ELR (cell line): ENCODE measurements at places on chromosomes 5 and 9.

GRCh38 chr9:109453210-109453842 is 44.8 kb downstream of the PTPN3 start:
- DNase-seq = peak; percentile 56

GRCh38 chr5:80701597-80701996 is 46.8 kb upstream of the DHFR start:
- DNase-seq = no peak

DNA sequence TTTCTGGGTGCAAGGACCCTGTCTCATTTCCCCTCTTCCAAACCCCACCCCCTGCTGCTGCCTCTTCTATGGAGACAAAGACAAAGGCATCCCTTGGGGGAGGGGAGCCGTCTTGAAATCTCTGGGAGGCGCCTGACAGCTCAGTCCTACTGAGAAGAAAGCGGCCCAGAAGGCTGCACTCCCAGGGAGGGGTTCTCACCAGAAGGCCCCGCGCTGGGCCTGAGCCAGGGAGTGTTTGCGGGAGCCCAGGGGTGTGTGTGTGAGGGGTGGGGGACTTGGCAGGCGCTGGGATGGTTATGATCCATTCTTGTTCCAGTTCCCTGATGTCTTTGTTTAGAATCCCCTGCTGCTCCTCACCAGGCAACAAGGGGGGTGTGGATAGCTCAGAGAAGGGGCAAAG is 45.7 kb upstream of the ALDH1B1 start:
- no peak for DNase-seq

- no peak for DNase-seq
Measured at GRCh38 chr9:105333811-105334210, 89.4 kb downstream of the SLC44A1 start.

DNA sequence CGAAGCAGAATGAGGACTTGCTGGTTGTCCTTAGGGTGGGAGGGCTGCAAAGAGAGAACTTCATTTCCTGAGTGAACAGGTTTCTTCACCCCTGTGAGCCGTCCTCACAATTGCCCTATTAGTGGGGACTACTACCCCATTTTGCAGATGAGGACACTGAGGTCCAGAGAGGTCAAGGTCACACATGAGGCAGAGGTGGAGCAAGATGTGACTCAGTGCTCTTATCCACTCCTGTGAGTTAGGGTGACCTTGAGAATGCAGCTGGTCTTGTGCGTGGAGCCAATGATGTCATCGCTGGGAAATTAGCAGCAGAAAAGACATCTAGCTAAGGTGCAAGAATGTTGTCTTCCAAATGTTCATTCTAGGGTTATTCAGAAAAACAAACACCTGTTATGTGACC is 26.9 kb downstream of the GPRIN1 start:
- DNase-seq = no peak

- DNase-seq = no peak
Measured at GRCh38 chr5:99911971-99912370, 623.2 kb upstream of the FAM174A start.

DNA sequence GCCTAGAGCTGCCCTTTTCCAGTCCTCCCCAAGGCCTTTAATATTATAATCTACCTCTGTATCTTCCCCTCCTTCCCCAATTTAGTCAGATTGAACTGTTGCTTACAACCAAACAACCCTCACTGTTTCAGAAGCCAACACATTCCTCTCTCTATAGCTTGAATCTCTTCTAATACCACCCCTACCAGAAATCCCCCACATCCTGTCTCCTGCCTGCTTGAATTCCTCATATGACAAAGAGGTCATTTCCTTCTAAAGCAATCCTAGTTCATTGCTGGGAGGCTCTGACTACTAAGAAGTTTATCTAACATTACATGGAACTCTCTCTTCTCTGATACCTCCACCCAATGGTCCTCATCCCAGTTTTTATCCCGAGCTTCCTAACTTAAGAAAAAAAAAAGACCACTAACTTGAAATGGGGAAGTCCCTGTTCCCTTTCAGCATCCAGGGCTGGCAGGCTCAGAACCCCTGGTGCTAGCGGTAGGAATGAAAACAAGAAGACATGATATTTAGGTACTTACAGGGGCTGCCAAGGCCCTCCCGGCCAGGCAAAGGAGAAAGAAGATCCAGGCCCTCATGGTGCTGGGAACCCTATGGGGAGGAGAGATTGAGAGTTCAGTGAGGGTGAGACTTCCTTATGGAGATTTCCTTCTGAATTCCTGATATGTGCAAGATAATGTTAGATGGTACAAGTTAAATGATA is 11.0 kb downstream of the SPARC start:
- peak; percentile 85 for DNase-seq

DNA sequence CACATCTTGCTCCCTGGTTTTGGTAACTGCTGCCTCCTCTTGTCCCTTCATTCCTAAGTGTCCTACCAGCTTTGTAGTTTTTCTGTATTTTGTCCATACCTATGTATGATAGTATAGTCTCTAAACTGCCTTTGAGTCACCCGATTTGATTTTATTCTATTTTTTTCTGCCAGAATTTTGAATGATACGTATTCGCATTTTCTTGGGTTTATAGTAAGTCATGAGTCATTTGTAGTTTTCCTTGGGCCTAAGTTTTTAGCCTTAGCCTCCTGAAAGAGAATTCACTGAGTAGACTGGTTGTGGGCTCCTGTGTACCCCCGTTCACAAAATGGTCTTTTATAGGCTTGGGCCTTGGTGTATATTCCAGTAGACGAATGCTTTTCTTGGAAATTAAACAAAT is 59.6 kb downstream of the LRRTM2 start:
- DNase-seq = peak; percentile 26

DNA sequence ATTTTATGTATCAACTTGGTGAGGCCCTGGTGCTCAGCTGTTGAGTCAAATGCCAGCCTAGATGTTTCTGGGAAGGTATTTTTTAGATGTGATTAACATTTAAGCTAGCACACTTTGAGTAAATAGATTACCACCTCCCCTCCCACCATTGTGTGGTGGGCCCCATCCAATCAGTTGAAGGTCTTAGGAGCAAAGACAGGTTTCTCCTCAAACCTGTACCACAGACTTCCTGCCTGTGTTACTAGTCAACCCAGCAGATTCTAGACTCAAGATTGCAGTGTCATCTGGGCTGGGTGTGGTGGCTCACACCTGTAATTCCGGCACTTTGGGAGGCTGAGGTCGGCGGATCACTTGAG is 33.8 kb downstream of the MRPL36 start:
- no peak for DNase-seq

DNA sequence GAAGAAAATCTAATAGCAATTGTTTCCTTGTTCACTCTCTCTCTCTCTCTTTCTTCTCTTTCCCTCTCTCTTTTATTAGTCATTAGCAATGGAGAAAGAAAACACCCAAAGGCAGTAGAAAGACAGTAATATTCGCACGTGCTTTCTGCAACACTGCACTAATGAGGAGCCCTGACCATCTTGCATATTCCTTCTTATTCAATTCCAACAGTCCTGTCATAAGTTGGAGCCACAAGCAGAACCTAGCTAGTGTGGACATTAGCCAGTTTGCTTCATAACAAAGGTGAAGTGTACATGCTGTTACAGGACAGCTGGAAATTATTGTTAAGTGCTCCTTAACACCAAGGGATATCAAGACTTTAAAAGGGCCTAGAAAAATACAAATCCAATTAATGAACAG is 63.4 kb downstream of the TRIM32 start:
- DNase-seq = no peak

DNA sequence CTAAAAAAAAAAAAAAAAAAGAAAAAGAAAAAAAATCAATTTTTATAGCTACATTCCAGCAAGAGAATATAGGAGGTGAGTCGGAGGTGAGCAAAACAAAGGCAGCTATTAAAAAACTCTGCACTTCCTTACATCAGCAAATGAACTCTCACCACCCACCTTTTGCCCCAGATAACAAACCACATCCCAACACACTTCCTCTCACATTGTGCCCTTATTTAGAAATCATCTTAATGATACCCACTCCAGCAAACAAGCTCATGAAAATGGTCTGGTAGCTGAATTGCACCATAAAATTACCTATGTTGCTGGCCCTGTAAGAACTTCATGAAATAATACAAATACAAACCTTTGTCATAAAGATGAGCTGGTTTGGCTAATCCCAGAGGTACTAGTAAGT is 82.9 kb downstream of the CEMIP2 start:
- no peak for DNase-seq

GRCh38 chr5:108919591-108920326 is 172.1 kb downstream of the FER start:
- DNase-seq = peak; percentile 20

- no peak for DNase-seq
Measured at GRCh38 chr5:159514229-159514810, 184.0 kb upstream of the IL12B start.

- no peak for DNase-seq
Measured at GRCh38 chr9:120587328-120587727, 7.4 kb upstream of the CDK5RAP2 start.

- DNase-seq = no peak
Measured at GRCh38 chr9:93612796-93613154, 36.4 kb downstream of the PHF2 start.

DNA sequence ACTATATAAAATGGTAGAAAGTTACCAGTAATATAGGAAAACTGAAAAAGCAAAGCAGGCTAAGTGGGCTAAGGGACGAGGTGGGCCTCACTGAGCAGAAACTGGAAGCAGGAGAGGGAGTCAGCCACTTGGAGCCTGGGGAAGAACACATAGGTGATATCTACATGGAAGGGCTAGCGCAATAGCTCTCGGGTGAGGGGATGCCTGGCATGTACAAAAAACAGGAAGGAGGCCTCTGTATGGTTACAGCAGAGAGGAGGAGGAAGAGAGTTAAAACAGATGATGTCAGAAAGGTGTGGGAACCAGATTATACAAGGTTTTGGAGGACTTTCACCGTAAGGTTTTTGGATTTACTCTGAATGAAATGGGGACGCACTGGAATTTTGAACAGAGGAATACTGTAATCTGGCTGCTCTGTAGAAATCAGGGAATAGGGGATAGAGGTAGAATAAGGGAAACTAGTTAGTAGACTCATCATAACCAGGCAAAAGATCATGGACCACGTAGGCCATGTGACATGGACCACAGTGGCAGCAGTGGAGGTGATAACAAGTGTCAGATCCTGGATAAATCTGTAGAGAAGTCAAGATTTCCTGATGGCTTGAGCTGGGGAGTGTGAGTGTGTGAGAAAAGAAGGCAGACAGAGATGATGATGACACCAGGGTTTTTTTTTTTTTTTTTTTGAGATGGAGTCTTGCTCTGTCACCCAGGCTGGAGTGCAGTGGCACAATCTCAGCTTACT is 52.5 kb downstream of the FNBP1 start:
- no peak for DNase-seq

GRCh38 chr9:98700801-98701200 is 7.9 kb downstream of the GABBR2 start:
- DNase-seq = no peak

DNA sequence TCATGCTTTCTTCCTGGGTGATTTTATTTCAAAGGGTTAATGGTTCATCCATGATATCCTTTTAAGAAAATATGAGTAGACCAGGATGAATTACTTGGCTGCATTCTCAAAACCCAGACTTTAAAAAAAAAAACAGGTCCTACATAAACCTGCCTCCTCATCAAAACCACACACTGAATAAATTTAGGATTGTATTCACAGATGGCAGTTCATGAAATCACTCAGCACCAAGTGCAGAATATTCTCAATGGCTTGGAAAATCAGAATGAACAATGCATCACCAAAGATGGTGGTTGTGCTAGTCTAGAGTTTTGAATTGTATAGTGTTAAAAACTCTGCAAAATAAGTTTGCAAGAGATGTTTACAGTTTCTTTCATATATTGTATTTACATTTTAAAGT is 145.4 kb upstream of the GRAMD2B start:
- DNase-seq = no peak

- DNase-seq = no peak
Measured at GRCh38 chr5:150618588-150619281, 21.7 kb upstream of the SYNPO start.

DNA sequence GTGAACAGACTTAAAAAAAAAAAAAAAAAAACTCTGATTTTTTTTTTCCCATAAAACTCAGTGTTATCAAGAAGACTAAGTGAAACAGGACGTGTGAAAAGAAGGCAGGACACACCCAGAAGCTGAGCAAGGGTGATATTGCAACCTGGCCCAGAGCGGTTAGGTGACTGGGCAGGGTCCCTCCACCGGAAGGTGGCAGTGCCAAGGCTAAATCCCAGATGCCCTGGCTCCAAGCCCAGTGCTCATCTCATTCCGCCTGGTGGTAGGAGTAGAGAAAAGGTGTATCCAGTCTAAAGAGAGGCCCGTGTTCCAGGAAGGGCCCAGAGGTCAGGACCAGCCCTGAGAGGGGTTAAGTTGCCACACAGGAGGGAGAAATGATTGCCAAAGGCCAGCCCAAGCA is 51.5 kb upstream of the SAP30L start:
- no peak for DNase-seq

- no peak for DNase-seq
Measured at GRCh38 chr5:41122459-41122858, 51.3 kb upstream of the MROH2B start.

DNA sequence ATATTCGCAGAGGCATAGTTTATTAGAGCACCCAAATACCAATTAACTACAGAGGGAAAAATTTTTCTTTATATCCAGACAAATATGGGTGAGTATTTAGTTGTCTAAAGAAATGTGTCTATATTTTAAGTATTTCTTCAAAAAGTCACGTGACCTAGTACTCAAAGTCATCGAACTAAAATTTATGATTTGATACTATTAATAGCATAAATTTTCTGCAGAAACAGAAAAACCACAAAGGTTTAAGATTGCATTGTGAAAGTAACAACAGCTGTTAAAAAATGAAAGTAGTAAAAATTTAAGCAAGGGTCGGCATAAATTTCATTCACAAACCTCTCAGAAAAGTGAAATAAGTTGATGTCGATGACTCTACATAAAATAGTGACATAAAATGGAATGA is 323.9 kb upstream of the RORB start:
- DNase-seq = no peak

GRCh38 chr5:137415231-137415681 is 83.9 kb downstream of the SPOCK1 start:
- DNase-seq = peak; percentile 78

GRCh38 chr5:3456121-3456681 is 139.4 kb upstream of the IRX1 start:
- no peak for DNase-seq

GRCh38 chr5:143624465-143624864 is 187.5 kb upstream of the HMHB1 start:
- DNase-seq = no peak

DNA sequence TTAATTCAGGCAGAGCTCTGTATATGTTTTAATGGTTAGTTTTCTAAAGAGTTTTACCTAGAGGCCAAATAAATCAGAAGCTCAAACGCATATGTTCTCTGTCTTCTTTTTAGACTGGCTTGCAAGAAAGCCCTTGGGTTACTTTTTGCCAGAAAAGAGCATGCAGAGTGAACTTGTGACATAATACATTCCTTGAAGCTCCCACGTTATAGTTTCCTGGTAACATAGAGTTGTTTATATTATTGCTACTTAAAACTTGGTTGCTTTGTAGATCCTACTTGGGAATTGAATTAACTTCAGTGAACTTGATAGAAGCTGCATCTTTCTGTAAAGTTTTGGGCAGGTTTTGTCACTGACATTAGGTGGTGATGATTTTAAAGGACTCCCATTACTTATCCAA is 102.9 kb downstream of the C9orf152 start:
- no peak for DNase-seq

- DNase-seq = no peak
Measured at GRCh38 chr5:178460598-178460997, 129.6 kb downstream of the COL23A1 start.

- no peak for DNase-seq
Measured at GRCh38 chr9:4857163-4857810, 64.5 kb downstream of the RCL1 start.

- DNase-seq = no peak
Measured at GRCh38 chr5:75568202-75568601, 43.1 kb upstream of the ANKDD1B start.
